ENCODE measurements at places on chromosomes 6 and 20.

- H3K27ac ChIP-seq, result no peak overlapping the region
- peaks cover 8% of the 10 kb centered on the region for H3K4me1 ChIP-seq
- peaks cover 86% of the 10 kb centered on the region for H3K36me3 ChIP-seq
- no peaks in the 10 kb centered on the region for H3K27me3 ChIP-seq
These were observed 17.8 kb downstream of the TOMM34 start for GRCh38 chr20:44942264-44942973.

DNA sequence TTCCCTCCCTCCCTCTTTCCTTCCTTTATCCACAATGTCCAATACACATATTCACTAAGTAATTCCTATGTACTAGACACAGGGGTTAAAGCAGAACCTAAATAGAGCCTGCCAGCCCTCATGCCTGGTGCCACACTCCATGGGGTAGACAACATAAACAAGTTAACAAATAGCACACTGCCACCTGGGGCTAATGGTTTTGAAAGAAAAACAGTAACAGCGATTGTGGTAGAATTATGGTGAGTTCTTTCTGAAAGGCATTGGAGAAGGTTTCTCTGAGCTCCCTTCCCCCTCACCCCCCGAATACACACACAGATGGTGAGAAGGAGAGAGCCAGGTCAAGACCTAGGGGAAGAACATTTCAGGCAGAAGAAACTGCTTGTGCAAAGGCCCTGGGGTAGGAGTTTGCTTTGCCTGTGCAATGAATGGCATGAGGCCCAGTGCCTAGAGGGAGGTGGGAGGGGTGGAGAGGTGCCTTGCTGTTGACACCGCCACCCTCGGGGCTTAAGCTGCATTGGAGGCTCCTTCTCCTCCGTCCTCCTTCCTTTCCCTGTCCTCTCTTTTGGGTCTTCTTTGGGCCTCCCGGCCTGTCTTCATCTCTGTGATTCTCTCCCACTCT lies 502.4 kb upstream of the SULF2 start:
- H3K27me3 ChIP-seq, result peaks cover 18% of the 10 kb centered on the region
- H3K27ac ChIP-seq, result peak overlapping the region; percentile 83
- H3K4me3 ChIP-seq, result no peak overlapping the region
- H3K4me1 ChIP-seq, result peaks cover 26% of the 10 kb centered on the region
- no peaks in the 10 kb centered on the region for H3K36me3 ChIP-seq

GRCh38 chr20:25179439-25180089 lies 15.9 kb upstream of the ENTPD6 start:
- H3K27me3 ChIP-seq, result peaks cover 3% of the 10 kb centered on the region

DNA sequence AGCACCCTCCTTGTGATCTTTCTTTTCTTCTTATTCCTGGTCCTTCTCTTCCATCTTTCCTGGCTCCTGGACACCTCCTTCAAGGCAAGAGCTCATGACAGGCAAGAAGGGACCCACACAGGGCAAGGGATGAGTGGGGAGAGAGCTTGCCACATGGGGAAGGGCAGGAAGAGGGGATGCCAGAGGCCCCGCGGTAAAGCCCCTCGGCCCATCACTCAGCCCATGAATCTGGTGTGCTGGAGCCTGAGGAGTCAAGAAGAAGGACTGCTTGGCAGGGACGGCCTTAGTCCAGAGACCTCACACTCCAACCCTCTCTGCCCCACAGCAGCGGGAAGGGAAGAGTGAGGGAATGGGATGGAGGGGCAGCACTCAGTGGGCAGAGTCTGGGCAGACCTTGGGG lies 52.3 kb upstream of the SAYSD1 start:
- no peak for DNase-seq
- H3K36me3 ChIP-seq, result no peaks in the 10 kb centered on the region
- H3K27me3 ChIP-seq, result peaks cover 37% of the 10 kb centered on the region
- peaks cover 2% of the 10 kb centered on the region for H3K4me1 ChIP-seq
- H3K4me3 ChIP-seq, result no peak overlapping the region

DNA sequence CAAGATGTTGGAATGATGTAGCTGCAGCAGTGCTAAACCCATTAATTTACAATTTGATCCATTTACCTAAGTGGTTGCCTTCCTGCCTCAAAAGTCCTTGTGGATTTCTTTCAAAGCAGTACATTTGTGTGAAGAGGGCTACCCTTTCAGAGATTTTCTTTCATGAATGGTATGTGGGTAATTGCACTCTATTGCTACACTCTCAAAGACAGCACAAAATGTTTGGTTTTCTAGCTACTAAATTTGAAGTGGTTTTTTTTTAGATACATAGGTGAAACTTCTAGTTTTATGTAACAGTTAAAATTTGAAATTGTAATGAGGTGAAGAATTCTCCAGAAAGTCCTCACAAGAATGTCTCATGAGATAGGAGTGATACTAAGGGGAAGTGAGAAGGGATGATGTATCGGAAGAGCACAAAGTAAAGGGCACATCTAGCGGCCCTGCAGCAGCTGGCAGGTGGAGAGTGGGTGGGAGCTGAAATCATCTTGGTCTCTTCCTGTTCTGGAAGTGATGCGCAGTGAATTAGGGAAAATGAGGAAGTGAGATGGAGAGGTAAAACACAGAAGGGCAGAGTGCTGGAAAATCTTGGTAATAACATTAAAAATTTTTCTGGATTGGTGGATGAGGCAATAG lies 236.8 kb upstream of the MAN1A1 start:
- DNase-seq, result no peak
- H3K4me1 ChIP-seq, result no peaks in the 10 kb centered on the region
- H3K27me3 ChIP-seq, result no peaks in the 10 kb centered on the region
- no peak overlapping the region for H3K4me3 ChIP-seq

- DNase-seq, result no peak
- peaks cover 28% of the 10 kb centered on the region for H3K27me3 ChIP-seq
- no peaks in the 10 kb centered on the region for H3K36me3 ChIP-seq
- peaks cover 24% of the 10 kb centered on the region for H3K4me1 ChIP-seq
- no peak overlapping the region for H3K27ac ChIP-seq
- no peak overlapping the region for H3K4me3 ChIP-seq
These were observed 2.9 kb upstream of the MYLK2 start for GRCh38 chr20:31816221-31816620.

- peaks cover 95% of the 10 kb centered on the region for H3K36me3 ChIP-seq
- H3K27ac ChIP-seq, result no peak overlapping the region
- H3K4me1 ChIP-seq, result no peaks in the 10 kb centered on the region
- H3K27me3 ChIP-seq, result no peaks in the 10 kb centered on the region
- no peak overlapping the region for H3K4me3 ChIP-seq
These were observed 78.5 kb downstream of the REPS1 start for GRCh38 chr6:138909511-138909910.

GRCh38 chr6:101422811-101423210 lies 29.3 kb downstream of the GRIK2 start:
- H3K4me1 ChIP-seq, result no peaks in the 10 kb centered on the region
- no peaks in the 10 kb centered on the region for H3K36me3 ChIP-seq
- H3K27ac ChIP-seq, result no peak overlapping the region
- no peaks in the 10 kb centered on the region for H3K27me3 ChIP-seq
- DNase-seq, result no peak
- no peak overlapping the region for H3K4me3 ChIP-seq

GRCh38 chr6:47922391-47922790 lies 140.6 kb downstream of the OPN5 start:
- DNase-seq, result no peak
- H3K27ac ChIP-seq, result no peak overlapping the region
- H3K27me3 ChIP-seq, result no peaks in the 10 kb centered on the region
- no peaks in the 10 kb centered on the region for H3K36me3 ChIP-seq

DNA sequence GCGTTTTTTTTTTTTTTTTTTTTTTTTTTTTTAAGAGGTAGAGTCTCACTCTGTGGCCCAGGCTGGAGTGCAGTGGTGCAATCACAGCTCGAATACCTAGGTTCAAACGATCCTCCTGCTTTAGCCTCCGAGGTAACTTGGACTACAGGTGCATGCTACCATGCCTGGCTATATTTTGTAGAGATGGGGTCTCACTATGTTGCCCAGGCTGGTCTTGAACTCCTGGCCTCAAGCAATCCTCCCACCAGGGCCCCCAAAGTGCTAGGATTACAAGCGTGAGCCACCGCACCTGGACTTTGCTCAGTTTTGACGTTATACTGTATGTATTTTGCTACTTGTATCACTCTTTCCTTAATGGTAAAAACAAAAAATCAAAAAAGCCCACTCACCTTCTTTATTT lies 101.5 kb upstream of the ZNFX1 start:
- no peak overlapping the region for H3K4me3 ChIP-seq
- no peak overlapping the region for H3K27ac ChIP-seq
- peaks cover 68% of the 10 kb centered on the region for H3K27me3 ChIP-seq
- peaks cover 12% of the 10 kb centered on the region for H3K4me1 ChIP-seq

GRCh38 chr6:119590066-119590465 lies 240.5 kb upstream of the MAN1A1 start:
- H3K27me3 ChIP-seq, result no peaks in the 10 kb centered on the region
- no peak overlapping the region for H3K4me3 ChIP-seq
- H3K27ac ChIP-seq, result no peak overlapping the region
- H3K4me1 ChIP-seq, result no peaks in the 10 kb centered on the region
- DNase-seq, result no peak

DNA sequence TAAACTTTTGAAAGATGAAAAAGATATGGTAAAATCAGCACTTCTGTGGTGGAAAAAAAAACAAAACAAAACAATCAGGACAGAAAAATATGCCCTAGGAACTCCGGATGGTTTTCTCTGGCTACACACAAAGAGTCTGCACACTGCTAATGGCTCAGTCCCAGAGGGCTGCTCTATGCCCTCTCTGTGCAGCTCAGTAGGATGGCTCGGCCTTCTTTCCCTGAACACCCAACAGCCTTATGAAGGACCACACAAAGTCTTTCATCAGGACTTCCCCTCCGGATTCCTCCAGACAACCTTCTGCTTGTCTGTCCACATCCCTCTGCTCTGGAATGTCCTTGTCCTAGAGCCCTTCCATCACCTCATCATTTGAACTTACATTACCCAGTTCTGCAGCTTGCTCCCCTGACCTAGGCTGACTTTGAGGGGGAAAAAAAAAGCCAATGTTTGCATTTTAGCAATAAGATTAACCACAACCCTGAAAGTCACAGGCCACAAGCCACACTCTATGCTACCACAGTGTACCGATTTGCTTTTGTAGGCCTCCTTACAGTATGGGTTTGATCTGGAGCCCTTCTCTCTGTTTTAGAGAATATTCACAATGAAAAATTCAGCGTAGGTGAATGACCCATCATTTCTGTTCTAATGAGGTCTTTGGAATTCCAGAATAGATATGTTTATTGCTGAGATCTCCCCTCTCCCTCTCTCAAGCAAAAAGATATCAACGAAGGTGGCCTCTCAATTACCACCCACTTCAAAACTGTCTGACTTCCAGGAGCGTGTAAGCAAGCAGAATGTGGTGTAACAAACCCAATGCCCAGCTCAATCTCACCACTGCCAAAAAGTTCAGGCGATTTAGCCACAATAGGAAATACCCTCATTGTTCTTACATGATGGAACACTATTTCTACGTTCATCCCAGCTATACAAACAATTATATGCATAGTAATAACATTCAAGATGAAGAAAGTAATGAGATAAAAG lies 164.0 kb downstream of the GMDS start:
- no peaks in the 10 kb centered on the region for H3K27me3 ChIP-seq
- no peak overlapping the region for H3K4me3 ChIP-seq
- H3K36me3 ChIP-seq, result no peaks in the 10 kb centered on the region
- H3K4me1 ChIP-seq, result peaks cover 4% of the 10 kb centered on the region
- no peak overlapping the region for H3K27ac ChIP-seq

DNA sequence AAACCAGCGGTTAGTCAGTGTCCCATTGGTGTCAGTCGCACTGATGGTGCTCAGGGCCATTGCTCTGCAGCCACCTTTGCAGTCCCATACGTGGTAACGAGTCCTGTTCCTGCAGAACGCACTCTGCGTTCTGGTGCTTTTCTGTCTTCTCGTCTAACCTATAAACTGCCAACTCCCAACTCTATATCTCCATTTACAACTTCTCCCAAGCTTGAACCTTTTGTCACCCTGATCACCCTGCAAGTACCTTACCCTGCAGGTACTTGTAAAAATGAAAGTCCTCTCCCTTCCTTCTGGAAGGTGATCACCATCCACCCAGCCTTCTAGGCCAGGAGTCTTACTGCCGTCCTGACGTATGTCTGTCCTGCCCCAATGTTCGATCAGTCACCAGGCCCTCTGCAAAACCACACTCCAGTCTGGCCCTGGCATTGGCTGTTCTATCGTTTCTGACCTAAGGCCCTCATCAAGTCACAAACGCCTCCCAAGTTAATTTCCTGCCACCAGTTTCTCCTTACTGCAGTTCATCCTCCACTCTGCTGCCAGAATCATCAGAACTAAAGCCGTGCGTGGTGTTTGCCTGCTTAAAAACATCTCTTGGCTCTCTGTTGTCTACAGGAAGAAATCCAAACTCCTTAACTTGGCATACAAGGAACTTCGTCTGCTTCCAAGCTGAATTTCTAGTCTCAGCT lies 7.9 kb downstream of the RREB1 start:
- H3K4me1 ChIP-seq, result peaks cover 6% of the 10 kb centered on the region
- H3K27ac ChIP-seq, result no peak overlapping the region
- no peaks in the 10 kb centered on the region for H3K36me3 ChIP-seq
- no peaks in the 10 kb centered on the region for H3K27me3 ChIP-seq
- no peak for DNase-seq
- H3K4me3 ChIP-seq, result no peak overlapping the region

DNA sequence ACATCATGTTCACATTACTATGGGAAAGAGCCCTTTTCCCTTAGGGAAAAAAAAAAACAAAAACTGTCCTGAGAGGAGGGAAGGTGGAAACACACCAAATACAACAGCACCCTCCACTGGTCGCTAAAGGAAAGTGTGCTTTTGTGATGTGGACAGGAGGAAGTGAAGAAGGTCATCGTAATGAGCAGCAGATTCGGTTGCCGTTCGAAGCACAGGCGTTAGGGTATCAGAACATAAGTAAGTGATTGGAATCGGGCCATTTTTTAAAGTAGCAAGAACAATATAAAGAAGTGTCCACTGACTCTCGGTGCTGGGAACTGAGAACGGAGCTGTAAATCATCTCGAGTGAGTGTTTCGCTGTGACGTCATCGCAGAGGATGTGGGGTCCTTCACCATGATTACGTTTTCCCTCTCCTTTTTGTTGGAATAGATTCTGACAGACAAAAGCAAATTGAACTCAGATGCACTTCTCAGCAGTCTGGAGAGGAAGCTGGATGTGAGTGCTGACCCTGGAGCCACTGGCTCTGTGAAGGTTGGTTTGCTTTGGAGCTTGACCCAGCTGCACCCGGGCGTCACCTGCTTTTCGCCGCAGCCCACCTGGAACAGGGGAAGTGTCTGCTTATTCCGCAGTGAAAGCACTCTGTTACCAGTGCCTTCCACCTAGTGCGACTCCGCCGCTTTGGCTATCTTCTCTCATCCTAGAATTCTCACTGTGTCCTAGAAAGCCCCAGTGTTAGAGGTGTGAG lies 203.6 kb upstream of the GMDS start:
- no peak overlapping the region for H3K27ac ChIP-seq
- H3K4me1 ChIP-seq, result peaks cover 5% of the 10 kb centered on the region

DNA sequence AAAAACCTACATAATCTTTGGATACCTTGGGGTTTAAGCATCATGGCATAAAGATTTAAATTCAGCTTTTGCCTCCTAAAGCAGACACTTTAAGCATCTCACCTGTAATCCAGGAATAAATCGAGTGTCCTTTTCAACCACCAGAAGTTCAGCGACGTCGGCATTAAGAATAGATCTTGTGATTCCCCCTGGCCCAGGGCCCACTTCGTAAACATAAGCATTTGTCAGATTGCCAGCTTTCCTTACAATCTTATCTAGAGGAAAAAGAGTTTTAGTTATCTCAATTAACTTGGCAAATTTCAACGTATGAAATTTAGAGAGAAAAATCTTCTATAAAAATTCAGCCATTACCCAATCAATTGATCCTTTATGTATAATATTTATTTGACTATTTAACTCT lies 3.2 kb downstream of the TFB1M start:
- peaks cover 7% of the 10 kb centered on the region for H3K36me3 ChIP-seq
- H3K4me1 ChIP-seq, result no peaks in the 10 kb centered on the region
- no peaks in the 10 kb centered on the region for H3K27me3 ChIP-seq

GRCh38 chr20:36117638-36118037 lies 36.9 kb upstream of the EPB41L1 start:
- no peak overlapping the region for H3K27ac ChIP-seq
- DNase-seq, result no peak

All from mesenchymal stem cell (in vitro differentiated cells and primary cell).